ENCODE measurements at places on chromosomes 7 and 10.
A peak's percentile ranks its signal among the peaks of the same experiment; 100 is the strongest.

DNA sequence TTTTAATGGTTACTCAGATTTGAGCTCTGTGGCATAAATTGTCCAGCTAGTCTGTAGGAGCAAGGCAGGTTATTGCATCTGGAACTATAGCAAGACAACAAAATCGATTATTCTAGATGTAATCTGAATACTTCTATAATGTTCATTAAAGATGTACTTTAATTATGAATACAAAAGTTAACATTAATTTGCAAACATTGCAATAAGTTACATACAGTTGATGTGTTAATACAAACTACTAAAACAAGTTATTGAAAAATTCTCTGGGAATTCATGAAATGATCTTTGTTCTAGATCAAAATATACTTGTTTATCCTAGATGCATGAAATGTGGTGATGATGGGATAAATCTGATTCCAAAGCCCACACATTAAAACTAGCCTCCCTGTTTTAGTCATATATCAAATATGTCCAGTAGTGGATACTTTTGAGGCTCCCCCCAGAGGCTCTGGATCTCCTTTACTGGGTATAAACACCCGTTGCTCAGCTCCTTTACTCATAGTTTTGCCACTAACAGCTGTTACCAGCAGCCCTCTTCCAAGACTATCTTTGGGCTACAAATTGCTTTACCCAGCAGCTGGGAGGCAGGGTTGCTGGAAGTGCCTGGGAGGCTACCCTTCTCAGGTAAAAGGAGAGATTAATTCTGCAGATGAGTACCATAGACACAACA is 78.1 kb downstream of the ARL4A start:
- DNase-seq, result no peak

- DNase-seq, result peak; percentile 68
Observed at GRCh38 chr7:111827863-111828504, 265.7 kb upstream of the IMMP2L start.

GRCh38 chr7:64946772-64947171 is 43.7 kb downstream of the ZNF273 start:
- DNase-seq, result no peak

GRCh38 chr7:64879800-64880199 is 23.3 kb upstream of the ZNF273 start:
- no peak for DNase-seq

- DNase-seq, result no peak
Observed at GRCh38 chr10:79446758-79447084, 1.3 kb upstream of the ZCCHC24 start.
